ENCODE measurements at places on chromosomes 3 and 15.

- no peak for DNase-seq
Measured at GRCh38 chr15:80411788-80412288, 7.7 kb downstream of the ARNT2 start.

- no peak for DNase-seq
Measured at GRCh38 chr15:89003865-89004725, 84.2 kb upstream of the ABHD2 start.

DNA sequence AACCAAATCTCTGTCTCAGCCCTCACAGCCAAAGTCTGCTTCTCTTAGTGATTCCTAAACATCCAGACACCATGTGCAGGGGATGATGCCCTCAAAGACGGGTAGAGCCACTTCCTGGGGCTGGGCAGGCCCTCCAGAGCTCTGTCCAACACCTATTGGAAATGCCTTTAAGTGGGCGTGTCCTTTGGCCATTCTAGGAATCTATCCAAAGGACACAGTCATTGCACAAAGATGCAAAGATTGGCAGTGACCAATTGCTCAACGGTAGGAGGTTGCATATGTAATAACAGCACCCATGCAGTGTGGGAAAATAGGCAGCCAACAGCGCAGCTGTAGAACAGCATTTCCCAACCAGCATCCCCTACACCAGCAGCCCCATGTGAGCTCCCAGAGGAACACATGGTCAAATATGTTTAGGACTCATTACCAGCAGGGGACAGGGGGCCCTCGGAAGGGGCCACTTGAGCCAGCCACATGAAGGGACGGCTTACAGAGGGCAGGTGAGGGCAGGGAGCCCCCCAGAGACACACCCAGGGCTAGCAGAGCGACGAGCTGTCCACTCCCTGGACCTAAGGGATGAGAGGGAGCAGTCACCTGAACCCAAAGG, 142.8 kb upstream of the IQSEC1 start:
- no peak for DNase-seq

GRCh38 chr3:118907909-118908308, 126.7 kb downstream of the IGSF11 start:
- DNase-seq: no peak

DNA sequence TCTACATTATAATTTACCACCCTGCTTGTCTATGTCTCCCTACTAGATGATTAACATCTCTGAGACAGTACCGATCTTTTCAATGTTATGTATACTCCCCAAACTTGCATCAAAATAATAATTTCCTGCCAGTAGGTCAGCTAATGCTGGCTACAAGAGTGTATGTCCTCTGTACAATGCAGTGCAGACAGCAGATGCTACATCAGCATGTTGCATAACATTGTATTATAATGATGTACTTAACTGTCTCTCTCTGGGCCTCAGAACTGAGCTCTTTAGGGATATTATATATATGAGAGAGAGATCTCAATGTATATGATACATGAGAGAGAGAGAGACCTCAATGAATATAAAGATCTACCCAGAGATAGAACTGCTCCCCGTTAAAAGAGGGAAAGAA, 456.6 kb downstream of the SHQ1 start:
- DNase-seq: no peak

DNA sequence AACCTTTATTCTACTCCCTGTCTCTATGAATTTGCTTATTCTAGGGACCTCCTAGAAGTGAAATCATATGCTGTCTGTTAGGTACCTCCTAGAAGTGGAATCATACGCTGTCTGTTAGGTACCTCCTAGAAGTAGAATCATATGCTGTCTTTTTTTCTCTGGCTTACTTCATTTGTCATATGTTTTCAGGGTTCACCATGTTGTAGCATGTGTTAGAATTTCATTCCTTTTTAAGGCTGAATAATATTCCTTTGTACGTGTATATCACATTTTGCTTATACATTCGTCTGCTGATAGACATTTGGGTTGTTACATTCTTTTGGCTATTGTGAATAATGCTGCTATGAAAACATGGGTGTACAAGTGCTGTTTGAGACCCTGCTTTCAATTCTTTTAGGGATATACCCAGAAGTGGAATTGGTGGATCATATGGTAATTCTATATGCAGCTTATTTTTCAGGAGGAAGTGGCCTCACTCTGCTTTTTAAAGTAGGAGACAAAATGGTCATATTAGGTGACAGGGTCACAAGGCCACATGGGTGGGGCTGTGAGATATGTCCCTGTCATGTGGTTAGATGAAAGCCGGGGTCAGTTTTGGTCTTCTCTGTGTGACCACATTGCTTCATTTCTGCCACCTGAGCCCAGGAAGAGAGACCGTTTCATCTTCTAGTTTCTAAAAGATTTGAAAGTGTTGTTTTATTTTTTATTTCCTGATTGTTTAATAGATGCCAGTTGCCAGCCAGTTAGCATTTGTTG, 76.7 kb downstream of the FLNB start:
- DNase-seq: no peak

DNA sequence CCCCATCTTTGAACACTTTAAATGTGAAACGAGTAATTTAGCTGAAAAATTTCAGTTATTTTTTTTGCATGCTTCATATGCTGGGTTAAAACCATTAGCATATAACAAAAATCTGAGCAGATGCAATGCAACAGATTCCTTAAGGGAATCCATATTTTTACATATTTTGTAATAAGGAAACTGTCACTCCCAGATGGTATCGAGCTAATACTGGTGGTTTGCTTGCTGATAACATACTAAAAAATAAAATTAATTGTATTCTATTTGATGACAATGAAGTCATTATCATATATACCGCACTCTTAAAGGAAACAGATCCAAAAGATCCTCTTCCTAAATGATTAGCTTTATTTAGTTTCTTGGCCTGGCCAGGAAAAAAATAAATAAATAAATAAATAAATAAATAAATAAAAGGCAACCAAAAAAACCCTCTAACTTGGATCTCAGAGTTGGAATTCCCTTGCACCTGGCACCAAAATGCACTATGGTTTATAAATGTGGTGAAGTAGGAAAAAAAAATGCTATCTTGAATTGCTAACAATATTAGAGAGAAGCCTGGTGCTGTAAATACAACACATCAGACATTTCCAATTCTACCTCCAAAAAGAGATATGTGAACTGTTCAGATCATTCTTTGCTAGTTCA, 503.2 kb upstream of the ARRDC4 start:
- DNase-seq: no peak

- no peak for DNase-seq
Measured at GRCh38 chr3:32180141-32180784, 58.2 kb upstream of the CMTM8 start.

- DNase-seq: no peak
Measured at GRCh38 chr3:64221571-64222257, 3.6 kb downstream of the PRICKLE2 start.

DNA sequence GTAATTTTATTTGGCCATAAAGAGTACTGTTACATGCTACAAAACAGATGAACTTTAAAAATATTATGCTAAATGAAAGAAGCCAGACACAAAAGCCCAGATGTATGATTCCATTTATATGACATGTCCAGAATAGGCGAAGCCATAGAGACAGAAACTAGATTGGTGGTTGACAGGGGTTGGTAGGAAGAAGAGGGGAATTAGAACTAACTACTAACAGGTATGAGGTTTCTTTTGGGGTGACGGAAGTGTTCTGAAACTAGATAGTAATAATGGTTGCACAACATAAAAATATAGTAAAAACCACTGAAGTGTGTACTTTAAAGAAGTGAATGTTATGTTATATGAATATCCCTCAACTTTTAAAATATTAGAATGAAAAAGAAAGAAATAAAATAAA, 66.1 kb downstream of the GBE1 start:
- no peak for DNase-seq
